H1 (cell line): ENCODE measurements at places on chromosomes 7 and 10.

- no peak for DNase-seq
Measured at GRCh38 chr7:68492359-68492690, 1106.0 kb upstream of the AUTS2 start.

DNA sequence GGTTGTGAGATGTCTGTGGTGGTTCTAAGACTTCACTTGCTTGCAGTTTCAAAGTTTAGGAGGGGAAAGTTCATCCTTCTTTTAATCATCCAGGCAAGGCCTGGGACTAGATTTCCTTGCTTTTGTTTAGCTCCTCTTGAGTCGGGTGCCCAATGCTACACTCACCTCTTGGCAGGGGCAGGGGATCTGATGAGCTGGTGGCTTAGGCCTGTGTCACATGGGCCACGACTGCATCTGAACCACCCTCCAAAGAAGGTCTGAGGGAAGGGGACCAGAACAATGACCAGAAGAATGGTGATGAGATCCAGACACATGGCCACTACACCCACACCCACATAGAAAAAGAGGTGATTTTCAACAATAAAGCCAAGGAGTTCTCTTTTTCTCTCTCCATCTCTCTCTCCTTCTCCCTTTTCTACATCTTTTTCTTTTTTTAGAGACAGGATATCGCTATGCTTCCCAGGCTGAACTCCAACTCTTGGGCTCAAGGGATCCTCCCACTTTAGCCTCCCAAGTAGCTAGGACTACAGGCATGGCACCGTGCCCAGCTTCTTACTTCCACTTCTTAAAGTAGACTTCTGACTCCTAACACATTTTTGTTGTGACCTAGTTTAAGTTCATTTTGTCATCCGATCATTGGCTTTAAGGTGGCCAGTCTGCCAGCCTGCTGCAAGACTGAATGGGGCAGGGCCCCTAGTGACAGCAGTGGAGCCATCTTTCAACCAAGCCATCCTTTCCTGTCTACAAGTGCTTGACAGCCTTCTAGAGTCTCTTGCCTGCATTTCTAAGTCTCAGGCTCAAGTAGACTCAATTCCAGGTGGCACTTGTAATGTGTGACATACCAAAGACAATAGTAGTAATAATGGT is 350.9 kb downstream of the RNLS start:
- DNase-seq: no peak

DNA sequence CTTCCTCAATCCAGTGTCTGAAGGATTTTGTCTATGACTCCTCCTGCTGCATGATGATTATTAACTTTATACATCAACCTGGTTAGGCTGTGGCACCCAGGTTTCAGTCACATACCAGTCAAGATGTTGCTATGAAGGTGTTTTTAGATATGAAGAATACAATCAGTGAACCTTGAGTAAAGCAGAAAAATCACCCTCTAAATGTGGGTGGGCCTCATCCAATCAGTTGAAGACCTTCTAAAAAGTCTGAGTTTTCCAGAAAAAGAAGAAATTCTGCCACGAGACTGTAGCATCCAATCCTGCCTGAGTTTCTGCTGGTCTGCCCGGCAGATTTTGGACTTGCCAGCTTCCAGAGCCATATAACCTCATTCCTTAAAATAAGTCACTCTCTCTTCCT is 126.1 kb upstream of the FRMD4A start:
- DNase-seq: no peak

GRCh38 chr7:12965767-12966166 is 278.3 kb downstream of the ARL4A start:
- DNase-seq: no peak

GRCh38 chr10:86668297-86669165 is at the start of gene LDB3:
TSS of gene LDB3 (plus strand) at chr10:86668511. CDS start at chr10:86668692, 181 bp downstream.
- no peak for DNase-seq

DNA sequence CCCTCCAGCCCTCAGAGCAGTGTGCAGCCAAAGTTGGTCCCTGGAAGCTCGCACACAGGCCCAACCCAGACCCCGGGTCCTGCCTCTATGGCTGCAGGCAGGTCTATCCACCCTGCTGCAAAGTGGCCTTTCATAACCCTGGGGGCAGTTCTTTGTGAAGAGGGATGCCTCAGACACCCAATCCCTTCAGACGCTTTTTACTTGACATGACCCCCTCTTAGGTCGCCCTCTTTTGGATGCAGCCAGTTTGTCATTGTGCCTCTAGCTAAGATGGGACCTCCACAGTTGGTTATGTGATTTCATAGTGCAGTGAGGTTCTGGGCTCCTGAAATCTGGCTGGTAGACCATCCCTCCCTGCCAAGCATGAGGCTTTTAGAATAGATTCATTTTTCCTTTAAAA is 27.3 kb downstream of the SMKR1 start:
- DNase-seq: no peak

DNA sequence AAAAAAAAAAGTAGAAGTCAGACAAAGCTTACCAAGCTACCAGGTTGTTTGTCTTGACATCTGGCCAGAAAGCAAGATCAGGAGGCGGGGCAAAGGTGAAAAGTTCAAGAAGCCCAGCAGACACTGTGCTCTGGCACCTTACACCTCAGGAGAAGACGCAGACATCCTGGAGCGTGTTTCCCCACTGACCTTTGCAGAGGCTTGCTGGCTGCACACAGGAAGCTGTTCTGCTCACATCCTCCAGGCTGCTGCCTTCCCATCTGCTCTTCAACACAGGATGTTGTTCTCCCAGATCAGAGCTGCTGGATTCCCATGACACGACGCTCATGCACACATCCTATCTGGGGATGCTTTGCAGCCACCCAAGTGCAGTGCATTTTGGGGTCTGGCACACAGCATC is 174.4 kb upstream of the KIAA1217 start:
- no peak for DNase-seq

DNA sequence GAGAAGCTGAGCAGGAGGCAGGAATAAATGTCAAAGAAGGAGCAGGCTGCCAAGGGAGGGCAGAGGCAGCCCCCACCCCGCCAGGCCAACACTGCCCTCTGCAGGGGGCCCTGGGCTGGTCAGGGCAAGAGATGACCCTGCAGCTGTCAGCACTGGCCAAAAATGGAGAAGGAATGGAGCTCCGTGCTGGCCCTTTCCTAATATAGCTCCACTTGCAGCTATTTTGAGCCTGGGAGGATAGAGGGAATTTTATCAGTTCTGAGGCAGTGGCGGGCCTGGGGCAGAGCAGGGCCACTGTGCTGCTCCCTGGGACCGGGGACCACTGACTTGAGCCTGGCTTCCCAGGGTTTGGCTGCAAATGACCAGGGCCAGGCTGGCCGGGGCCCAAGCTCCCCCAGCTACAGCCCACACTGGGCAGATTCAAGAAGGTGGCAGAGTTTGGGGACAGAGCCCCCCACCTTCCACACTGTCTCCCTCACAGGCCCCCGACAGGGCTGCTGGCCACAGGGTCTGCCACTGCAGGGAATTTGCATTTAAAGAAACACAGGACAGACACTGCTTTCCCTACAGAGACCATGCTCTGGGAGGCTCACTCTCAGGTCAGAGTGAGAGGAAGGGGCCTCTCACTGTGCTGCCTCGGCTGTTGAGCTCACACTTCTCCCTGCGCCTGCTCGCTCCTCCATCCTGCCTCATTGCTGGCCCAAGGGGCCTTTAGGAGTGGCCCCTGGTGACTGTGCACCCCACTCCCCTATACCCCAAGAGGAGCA is 16.2 kb downstream of the LDB3 start:
- peak; percentile 78 for DNase-seq

- no peak for DNase-seq
Measured at GRCh38 chr10:32548208-32548607, 102.3 kb downstream of the CCDC7 start.

DNA sequence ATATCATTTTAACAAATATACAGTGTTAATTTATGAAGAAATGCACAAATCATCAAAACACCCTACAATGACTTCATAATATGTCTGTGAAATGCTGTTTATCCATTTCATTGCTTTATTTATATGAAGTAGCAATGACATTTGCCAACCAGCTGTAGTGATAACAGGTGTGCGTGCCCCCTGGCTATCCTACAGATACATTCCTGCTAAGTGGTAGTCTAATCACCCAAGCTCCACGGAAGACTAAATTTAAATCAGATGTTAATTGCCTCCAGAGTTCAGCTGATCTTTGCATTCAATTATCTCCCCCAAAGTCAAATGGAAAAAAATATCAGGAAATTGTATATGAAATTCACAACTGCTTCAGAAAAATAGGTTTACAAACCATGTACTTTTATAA is 1164.2 kb upstream of the LRRN3 start:
- no peak for DNase-seq

DNA sequence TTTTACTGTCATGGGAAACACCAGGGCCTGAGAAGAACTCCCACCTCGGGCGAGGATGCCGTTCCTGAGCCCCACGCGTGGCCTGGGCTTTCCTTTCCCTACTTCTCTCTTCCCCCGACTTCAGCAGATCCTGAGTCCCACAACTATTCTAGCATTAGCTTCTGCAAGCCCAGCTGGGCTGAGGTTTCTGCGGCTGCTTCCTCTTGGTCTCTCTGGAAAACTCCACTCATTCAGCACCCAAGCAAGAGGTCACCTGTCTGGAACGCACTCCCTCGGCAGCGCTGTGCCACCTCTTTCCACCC is 761 bp upstream of the DOCK1 start:
- DNase-seq: no peak

GRCh38 chr10:101166430-101166829 is 35.3 kb downstream of the TLX1 start:
- no peak for DNase-seq

DNA sequence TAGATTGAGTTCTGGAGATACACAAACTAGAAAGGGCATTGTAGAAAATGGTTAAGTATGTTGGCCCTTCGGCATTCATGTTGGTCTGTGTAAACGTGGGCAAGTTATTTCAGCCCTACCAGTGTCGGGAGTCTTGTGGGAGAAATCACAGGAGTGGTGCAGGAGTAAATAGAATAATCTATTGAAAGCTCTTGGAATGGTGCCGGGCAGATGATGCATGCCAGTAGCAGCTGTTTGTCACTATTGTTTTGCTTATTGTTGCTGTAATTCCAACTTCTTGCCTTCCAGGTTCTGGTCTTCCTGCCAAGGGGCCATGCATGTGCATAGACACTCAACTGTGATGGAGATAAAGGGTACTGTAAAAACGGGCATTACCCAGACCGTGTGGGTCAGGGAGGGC is 259.4 kb downstream of the CAMK1D start:
- no peak for DNase-seq

DNA sequence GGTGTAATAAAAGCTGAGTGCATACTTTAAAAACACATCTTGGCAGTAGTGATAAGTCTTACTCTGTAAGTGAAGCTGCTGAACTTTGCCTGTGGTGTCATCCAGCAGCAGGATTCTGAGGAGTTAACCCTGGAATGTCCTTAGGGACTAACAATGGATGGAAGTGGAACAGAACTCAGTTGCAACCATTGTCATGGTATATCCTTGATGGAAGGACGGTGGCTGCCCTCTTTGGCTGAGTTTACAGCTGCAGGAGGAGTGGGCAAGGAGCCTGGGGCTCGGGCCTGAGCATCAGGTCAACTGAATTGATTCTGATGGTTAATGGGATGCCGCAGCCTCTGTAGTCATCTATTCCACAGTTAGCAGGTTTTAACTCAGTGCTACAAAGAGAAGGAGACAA is 56.2 kb downstream of the MRC1 start:
- DNase-seq: no peak

DNA sequence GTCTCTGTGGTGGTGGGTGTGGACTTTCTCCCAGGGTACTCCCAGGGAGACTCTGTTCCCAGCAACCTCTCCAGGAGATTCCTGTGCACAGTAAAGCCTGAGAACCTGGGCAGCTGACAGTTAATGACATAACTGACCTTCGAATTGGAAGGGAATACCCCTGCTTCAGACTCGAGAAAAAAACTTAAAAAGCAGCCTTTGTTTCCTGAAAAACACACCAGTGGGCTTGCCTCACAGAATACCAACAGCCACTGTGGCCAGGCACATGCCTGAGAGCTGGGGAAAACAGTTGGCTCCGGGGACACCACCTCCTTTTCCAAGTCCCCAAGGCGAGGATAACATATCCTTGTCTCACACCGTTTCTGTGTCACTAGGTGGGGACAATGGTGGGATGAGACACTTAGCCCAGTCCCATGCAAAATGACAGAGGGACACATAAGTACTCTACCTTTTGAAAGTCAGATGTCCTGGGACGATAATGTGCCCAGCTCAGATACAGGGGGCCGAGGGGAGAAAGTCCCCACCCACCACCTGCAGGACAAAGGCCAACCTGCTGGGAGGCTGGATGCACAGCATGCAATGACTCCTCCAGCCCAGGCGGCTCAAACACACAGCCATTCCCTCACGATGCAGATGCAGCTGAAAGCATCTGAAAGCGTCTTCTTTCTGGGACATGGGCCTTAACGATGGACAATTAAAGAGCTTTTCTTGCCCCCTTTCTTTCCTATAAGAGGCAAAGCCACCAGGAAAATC is 65.6 kb downstream of the HIPK2 start:
- no peak for DNase-seq

GRCh38 chr10:132397671-132398565 is 918 bp downstream of the PWWP2B start:
- DNase-seq: no peak

DNA sequence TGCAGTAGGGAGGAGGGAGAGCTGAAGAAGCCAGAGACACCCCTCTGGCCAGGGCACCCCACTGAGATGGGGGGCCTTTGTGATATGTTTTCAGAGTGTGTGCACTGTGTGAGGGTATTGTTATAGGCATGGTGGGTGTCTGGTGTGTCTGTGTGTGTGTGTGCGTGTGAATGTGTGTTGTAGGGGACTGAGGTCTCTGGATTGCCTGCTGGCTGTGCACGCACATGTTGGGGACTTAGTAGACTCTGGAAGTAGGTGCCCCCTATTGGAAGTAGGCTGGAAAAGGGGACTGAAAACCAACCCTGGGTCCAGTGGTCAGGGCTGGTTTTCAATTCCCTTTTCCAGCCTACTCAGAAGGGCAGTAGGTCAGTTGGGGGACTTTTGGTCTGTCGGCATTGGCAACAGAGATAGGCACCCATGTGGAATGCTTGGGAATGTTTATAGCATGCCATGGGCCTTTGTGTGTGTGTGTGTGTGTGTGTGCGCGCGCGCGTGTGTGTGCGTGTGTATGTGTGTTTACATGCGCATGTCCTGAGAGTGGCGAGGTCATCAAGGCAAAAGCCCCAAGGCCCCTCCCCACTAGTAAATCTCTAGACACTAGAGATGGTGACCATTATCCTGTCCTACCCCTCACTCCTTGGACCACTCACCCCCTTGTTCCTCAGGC is 78.8 kb downstream of the HIF1AN start:
- DNase-seq: no peak

DNA sequence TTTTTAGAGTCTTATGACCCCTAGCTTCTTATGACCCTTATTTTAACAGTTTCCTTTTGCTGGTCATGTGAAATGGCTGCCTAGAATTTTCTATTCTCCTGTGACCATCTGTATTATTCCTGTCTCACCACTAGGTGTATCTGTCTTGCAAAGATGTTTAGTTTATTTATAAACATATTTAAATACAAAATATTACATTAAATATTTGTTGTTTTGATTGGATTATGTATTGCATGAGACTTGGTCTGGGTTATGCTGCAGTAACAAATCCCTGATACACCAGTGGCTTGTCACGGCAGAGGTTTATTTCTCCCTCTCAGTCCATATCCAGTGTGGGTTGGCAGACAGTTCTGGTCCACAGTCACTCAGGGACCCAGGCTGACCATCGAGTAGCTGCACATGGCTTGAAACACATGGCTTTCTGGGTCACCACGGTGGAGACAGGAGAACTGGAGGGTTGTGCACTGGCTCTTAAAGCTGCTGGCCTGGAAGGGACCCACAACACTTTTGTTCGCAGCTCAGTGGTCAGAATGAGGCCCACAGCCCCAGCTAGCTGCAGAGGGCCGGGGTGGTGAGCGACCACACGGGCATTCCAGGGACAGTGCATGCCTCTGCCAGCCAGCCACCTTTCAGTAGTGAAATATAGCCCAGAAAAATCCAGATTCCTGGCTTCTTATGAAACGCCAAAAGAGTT is 7.4 kb downstream of the RASSF4 start:
- no peak for DNase-seq
